HuH-7.5 (cell line): ENCODE measurements at places on chromosomes 11 and 22.

- DNase-seq = peak; percentile 91
Measured at GRCh38 chr22:46122511-46122971, 27.8 kb upstream of the PPARA start.

DNA sequence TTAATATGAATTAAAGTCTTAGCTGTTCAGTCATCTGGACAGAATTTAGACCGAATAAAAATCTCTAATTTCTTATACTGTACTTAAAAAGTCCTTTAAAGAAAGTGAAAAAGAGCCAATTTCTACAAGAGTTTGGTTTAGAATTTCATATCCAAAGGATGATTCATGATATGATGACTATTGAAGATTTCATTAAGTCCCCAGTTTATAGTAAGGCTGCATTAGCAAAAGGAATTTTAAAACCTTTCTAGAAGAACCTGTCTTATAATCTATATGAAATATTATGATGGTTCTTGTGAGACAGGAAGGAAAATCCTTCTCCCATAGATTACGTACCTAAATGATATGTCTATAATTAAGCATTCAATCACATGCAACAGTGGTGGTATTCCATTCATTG lies 34.8 kb downstream of the TSG101 start:
- no peak for DNase-seq

- no peak for DNase-seq
Measured at GRCh38 chr11:90344546-90344945, 121.7 kb upstream of the CHORDC1 start.

DNA sequence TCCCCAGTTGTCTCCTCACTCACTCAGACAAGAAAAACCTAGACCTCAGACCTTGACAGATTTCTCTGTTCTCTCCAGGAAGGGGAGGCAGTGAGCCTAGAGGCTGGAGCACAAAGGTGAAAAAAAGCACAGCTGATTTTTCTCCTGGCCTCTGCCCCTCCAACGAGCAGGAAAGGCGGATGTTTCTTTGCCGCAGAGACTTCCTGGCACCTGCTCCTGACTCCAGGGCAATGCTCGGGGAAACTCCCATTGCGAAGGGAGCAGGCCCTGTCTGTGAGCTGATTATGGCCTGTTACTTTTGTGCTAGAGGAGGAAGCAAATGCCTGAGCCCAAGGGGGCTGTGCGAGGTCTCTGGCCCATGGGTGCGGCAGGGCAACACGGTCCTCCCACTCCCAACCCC lies 25.4 kb downstream of the MS4A10 start:
- DNase-seq = no peak

DNA sequence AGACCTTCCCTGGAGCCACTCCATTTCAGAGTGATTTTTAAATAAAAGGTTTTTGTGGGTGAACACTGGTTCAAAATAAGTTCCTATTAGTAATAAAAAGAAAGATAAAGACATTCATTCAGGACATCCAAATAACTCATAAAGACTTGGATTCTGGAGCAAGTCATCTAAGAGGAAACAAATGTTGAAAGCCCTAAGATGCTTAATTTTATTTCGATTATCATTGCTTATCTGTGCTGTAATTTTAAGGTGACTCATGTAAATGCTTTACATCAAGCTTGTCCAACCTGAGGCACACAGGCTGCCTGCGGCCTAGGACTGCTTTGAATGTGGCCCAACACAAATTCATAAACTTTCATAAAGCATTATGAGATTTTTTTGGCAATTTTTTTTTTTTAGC lies 34.2 kb upstream of the DBX1 start:
- DNase-seq = no peak

GRCh38 chr22:19962246-19962908 lies 20.8 kb upstream of the TXNRD2 start:
- no peak for DNase-seq

GRCh38 chr11:72627594-72628281 lies 46.5 kb downstream of the PDE2A start:
- no peak for DNase-seq

DNA sequence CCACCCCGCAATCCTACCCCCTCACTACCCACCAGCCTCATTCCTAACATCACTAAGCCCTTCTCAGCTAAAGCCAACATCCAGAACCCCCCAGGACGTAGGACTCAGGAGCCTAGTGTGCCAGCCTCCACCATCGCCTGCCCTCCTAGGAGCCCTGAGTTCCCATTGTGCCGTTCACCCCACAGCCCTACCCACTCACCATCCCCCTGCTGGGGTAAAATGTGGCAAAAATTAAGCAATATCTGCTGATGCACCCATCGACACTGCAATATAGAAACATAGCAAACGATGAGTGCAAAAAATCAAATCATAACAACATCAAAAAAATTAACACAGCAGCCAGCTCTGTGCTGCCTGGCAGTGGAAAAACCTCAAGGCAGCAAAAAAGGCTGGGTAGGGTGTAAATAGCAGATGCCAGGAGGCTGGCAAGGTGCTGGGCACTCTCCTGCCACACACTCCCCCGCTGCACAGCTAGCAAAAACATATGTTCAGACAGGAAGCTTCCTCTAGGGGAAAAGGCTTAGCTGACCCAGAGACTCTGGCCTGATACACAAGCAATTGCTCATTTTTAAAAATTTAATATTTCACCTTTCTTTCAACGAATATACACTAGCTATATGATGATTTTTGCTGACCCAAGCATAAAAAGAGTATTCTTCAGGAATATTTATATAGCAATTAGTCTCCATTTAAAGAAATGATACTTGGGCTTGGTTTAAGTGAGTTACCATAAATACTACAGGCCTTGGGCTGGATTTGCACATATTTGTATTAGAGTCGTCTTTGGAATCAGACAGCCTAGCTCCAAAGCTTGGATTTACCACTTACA lies 33.8 kb downstream of the PRDM10 start:
- DNase-seq = no peak

GRCh38 chr22:46262449-46263215 lies 511 bp downstream of the PKDREJ start:
- no peak for DNase-seq

DNA sequence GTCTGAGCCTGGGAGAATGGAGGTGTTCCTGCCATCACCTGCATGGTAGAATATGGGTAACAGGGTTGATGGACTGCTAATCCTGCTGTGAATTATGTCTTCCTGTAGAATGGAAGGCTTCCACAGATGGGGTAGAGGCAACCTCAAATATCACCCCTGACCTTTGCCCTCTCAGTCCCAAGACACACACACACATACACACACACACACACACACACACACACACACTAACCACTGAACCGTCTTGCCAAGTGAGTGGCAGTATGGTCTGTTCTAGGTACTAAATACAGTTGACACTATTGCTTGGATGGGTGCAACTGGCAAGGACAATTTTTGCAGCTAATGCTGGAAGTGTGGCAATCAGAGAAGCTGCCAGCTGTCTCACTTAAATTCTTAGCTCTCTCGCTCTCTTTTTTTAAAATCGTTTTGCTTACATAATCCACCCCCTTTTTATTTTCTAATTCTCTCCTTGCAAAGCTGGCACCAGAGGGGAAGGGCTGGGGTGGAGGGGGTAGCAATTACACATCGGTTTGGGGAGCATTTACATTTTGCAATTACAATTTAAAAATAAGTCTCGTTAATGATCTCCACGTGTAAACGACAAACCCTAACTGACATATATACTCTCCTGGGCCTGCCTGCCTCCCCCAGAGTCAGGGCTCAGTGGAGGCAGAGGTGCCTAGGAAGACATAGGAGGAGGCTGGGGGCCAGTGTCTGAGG lies 162.6 kb downstream of the FEZ1 start:
- DNase-seq = no peak

DNA sequence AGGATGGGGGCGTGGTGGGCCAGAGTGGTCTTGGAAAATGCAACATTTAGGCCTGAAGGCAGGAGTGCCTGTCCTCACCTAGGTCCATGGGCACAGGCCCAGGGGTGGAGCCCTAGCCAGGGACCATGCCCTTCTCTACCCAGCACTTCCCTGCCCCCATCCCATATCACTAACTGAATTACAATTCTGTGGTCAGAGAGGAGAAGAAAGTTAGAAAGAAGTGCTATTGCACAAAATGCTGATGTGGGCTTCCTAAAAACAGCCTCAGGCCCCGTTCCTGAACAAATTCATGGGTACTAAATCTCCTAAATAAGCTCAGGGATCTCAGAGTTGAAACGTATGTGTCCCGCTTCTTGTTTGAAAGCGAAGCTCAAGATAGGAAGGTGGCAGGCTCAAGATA lies 3.5 kb upstream of the ASRGL1 start:
- DNase-seq = no peak

GRCh38 chr11:111836721-111837120 lies 34.7 kb downstream of the ALG9 start:
- DNase-seq = no peak

- DNase-seq = peak; percentile 95
Measured at GRCh38 chr22:23069502-23070357, 589 bp upstream of the GNAZ start.

DNA sequence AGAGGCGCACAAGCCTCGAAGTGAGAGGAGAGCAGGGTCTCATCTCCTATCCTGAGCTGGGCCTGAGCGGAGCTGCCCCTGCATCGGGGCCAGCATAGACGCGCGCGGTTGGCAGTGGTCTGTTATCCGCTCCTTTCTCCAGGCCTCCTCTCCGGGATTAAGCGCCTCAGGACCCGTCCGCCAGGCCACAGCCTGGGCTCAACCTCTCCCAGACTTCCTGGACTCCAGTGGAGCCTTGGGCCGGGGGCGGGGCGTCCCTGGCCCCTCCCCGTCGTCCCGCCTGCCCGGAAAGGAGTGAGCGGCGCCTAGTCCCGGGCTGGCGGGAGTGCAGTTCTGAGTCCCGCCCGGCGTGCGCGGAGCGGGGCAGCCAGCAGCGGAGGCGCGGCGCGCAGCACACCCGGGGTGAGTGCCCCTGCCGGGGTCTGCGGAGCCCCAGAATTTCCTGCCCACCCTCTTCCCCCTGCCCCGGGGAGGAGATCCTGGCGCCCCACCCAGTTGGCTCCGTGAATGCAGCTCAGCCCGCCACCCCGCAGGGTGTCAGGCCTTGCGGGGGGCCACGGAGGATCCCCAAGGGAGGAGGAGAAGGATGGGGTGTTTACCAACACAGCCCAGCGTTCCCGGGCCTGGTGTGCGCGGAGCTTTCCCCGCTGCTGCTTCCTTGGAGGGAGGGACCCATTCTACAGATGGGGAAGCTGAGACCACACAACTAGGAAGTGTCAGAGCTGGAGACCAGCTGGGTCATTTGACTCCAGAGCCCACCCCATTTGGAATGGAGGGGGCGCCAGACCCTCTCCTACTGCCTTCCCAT lies at the start of gene TCIRG1:
TSS of gene TCIRG1 (plus strand) at position 308 of the 808 bp plus-strand sequence. CDS start 2,247 bp downstream, outside the sequence.
- peak; percentile 100 for DNase-seq

GRCh38 chr22:28801845-28802594 lies 1.7 kb upstream of the XBP1 start:
- peak; percentile 77 for DNase-seq

DNA sequence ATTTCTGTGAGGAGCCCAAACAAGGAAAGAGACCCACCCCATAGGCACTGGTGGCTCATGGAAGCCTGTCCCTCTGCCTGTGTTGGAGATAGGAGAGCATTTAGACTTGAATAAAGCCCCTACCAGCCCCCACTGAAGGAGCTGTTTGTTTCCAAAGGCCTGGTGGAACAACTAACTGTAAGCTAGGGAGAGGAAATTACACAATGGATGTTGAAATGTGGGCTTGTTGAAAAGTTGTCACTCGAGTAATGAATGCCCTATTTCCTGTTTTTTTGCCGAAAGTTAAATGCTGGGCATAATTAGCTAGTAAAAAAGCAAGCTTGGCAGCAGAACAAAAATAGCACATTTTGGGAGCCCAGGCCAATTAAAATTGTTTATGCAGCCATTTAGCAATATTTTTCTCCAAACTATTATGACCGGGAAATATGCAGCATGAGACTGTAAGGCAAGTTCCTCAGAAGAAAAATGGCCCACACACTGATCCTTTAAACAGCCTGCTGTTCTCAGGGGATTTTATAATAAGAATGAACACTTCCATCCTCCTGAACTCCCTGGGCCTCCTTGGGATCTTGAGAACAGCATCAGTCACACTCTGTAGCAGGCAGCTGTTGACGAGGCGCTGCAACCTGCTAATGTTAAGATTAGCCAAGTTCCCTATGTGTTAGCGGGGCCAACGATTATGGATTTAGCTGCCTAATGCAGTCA lies 38.6 kb upstream of the LMO2 start:
- DNase-seq = no peak

GRCh38 chr11:16862726-16863125 lies 124.3 kb downstream of the C11orf58 start:
- no peak for DNase-seq

DNA sequence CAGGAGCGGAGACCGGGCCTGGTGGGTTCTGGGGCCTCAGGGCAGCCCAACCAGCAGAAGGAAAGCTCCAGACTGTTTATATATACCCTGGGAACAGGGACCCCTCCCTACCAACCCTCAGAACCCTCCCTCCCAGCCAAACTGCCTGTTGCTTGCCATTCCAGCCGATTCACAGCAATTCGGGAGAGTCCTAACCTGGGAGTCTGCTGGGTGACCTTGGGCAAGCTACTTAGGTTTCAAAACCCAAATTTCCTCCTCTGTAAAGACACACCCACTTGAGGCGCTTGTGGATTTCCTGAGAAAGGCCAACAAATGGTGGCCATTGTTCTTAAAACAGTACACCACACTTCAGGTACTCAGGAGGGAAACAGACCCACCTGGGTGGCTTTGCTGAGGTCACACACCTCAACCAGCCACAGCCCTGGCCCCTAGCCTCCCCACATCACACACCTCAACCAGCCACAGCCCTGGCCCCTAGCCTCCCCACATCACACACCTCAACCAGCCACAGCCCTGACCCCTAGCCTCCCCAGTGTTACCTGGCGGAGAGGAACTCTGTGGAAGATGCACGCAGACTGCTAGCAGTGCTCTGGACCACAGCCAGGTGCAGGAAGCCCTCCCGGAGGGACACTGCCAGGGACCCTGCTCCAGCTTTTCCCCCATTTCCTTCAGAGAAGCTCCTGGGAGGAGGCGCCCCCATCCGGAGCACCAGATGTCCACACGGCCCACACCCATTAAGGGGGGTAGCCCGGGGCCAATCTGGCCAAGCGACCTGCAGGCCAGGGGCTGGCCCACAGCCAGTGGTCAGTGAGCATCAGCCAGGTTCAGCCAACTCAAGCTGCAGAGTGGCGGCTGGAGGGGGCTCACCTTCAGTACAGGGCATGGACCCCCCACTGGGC lies 6.2 kb downstream of the SHISA8 start:
- DNase-seq = no peak

DNA sequence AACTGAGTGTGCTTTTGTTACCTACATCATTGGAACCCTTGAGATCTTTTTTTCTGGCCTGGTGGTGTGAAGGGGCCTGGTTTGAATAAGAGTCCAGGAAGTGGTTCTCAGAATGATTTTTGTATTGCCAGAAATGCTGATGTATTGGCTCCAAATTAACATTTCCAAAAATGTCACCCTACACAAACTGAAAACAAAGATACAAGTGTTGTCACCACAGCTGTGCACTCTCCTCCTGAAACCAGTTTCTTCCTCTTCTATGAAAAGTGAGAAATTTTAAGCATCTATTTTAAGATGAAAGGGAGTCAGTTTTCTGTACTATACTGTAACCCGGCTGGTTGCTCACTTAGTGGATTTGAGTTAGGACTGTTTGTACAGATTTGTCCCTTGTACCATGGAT lies 218.8 kb downstream of the PGR start:
- no peak for DNase-seq

GRCh38 chr11:19938866-19939265 lies 221.4 kb downstream of the DBX1 start:
- DNase-seq = no peak

GRCh38 chr11:35683728-35684339 lies 21.3 kb downstream of the TRIM44 start:
- DNase-seq = no peak

- DNase-seq = no peak
Measured at GRCh38 chr22:36532466-36532865, 3.5 kb upstream of the EIF3D start.
